ENCODE measurements at places on chromosomes 6 and 20.

DNA sequence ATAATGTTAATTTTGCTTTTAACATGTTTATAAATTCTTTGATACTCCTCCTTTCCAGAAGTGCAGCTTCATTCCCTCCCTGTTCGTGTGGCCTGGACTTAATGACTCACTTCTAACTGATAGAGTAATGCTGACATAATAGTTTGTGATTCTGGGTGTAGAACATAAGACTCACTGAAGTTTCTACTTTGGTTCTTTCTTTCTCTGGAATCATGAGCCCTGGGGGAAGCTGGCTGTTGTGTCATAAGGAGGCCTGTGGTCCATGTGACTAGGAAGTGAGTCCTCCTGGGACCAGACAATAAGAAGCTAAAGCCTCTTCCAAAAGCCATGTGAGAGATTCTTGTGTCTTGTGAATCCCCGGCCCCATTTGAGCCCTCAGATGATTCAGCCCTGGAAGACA is 30.5 kb upstream of the HLA-G start:
- peak; percentile 10 for DNase-seq

DNA sequence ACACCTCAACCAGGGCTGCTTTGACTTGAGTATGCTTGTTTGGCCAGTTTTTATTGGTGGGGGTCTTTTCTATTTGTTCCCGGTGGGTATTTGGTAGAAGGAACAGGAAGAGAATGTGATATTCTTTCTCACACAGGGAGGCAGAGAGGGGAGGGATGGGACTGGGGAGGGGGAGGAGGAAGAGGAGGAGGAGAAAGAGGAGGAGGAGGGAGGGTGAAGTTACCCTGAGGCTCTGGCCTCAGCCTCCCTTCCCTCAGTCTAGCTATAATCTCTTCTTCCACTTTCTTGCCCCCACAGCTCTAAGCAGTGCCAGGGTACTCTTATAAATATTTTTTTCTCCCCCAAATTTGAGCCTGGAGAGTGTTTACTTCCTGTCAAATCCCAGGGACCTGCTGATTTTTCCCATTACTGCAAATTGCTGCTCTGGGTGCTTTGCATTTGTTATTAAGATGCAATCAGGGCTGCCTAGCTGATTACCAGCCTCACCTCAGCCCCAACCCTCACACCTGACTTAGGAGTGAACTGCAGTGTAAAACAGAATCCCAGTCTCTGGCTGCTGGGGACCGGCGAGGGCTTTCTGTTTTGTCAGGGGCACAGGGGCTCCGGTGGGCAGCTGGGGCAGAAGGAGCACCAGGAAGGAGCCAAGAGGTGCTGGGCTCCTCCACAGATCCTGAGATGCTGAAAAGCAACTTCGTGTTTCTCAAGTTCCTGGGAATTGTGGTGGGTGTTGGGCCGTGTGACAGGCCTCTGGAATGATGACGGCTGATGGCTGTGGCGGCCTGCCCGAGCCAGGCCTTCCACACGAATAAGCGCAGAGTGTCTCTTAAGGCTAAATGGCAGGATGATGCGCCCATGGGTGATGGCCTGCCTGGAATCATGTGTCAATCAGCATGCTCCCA is 141.4 kb downstream of the CD83 start:
- no peak for DNase-seq

DNA sequence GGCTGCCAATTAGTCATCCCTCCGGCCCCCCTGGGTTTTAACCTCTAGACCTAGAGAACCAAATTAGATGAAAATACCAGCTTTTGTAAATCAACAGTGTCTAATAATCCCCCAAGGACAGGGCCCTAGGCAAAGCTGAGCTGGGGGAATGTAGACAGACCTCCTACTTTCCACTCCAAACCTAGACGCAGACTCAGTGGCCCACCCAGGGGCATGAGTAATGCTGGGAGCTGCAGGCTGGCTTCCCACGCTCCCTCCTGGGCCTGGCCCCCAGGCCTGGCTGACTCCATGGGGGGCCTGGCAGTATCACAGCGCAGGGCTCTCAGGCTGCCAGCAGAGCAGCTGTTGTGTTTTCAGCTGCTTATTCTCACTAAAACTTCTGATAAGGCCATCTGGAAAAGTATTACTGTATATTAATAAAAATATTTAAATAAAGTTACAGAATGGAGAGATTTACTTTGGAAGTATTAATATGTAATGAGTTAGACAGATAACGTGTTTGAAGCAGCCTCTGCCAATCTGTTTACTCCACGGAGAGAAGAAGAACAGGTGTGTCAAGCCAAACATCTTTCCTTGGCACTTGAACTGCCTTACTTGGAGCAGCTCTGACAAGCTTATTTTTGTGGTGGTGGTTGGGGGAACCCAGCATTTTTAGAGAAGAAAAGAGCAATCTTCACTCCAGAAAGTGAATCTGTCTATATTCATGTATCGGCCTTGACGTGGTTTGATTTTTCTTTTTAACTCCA is 144.0 kb upstream of the AGPAT4 start:
- DNase-seq: no peak

GRCh38 chr6:89729818-89730217 is 89.8 kb downstream of the MDN1 start:
- no peak for DNase-seq

DNA sequence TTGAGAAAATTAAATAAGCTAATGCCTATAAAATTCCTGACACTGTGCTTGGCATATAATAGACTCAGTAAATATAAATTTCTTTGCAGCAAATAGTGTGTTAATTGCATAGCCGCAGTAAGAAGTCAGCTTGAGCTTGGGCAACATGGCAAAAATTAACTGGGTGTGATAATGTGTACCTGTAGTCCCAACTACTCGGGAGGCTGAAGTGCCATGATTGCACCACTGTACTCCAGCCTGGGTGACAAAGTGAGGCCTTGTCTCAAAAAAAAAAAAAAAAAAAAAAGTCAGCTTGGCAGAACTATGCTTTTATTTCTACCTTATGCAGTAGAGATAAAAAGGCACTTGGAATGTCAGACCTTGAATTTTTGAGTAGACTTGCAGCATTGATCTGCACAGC is 121.8 kb downstream of the AKAP7 start:
- DNase-seq: no peak
